ENCODE measurements at places on chromosomes 7 and 10.

DNA sequence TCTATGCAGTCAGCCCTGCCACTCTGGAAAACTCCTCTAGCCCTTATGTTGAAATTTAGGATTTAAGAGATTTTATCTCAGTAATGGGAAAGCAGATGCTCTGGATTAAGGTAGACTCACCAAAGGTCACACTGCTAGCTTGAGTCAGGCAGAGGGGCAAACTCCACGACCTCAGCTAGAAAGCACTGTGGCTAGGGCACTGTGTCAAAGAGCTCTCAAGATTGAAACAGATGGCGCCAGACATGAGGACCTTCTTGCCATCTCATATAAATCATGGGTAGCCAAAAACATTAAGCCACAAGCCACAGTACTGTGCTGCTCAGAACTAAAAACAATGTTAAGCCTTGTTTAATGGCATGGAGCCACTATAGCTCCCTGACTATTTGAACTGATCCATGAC lies 188.7 kb downstream of the DNAJC1 start:
- no peaks in the 10 kb centered on the region for H3K27me3 ChIP-seq
- H3K4me3 ChIP-seq: no peak overlapping the region
- no peaks in the 10 kb centered on the region for H3K36me3 ChIP-seq
- H3K4me1 ChIP-seq: no peaks in the 10 kb centered on the region

DNA sequence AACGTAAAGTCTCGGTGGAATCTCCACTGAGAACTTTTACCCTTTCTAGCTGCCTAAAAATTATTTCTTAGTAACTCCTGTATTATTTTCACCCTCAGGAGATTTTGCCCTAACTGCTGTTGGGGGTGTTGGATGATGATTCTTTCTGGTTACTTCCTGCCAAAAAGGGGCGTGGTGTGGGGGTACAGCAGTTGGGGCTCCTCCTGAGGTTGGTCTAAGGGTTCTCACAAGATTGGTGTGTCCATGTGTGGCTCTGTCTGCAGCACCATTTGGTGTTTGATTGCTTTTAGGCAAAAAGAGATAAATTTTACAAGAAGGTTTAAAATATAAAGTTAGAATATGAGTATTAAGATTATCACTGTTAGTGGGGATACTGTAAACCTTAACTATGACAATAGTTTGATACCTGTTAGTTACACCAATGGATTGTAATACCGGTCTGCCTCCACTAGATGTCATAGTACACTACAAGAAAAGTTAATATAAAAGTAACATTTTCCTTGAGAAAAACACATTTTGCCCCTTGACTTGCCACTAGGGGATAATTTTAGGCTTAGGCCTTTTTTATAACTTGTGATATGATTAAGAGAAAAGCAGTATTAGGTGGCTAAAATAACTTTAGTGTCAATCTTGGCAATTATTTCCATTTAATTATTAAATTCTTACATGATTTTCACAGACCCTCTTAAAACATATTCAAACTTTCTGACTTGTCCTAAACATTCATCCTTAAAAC lies 928.7 kb downstream of the IPMK start:
- H3K4me3 ChIP-seq: no peak overlapping the region
- no peaks in the 10 kb centered on the region for H3K27me3 ChIP-seq
- no peak overlapping the region for H3K27ac ChIP-seq
- no peaks in the 10 kb centered on the region for H3K36me3 ChIP-seq

DNA sequence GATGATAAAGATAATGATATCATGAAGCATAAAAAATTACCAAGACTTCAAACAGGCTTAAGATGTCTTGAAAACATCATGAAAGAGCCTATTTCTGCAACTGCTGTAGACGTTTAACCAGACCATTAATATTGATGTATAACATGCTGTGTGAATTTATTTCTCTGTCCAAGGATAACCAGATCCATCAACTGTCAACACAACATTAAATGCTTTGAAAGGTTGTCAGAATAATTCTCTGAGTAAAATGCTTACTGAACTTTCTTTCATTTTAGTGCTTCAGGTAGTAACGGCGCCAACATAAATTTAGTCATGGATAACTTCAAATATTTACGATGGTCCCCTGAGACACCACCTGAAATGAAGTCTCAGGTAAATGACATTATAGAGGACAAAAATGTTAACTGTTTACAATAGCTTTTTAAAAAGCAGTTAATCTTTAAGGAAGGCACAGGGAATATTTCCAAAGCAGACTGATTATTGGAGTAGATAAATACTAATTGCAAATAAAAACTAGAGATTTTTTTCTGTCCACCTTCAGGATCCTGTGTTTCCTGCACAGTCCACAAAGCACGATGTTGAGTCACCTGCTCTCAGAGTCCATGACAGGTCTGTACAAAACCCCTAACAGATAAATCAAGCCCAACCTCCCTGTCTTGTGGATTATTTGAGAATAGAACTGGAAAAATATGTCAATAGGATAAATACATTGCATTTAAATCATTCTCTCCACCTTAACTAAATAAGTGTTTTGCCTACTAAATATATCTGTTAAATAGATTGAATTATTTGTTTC lies 1213.2 kb downstream of the XPNPEP1 start:
- H3K27ac ChIP-seq: no peak overlapping the region
- no peaks in the 10 kb centered on the region for H3K36me3 ChIP-seq
- DNase-seq: no peak
- H3K4me1 ChIP-seq: no peaks in the 10 kb centered on the region
- H3K27me3 ChIP-seq: no peaks in the 10 kb centered on the region
- H3K4me3 ChIP-seq: no peak overlapping the region

GRCh38 chr10:31656851-31657433 lies 271.7 kb downstream of the ARHGAP12 start:
- no peaks in the 10 kb centered on the region for H3K36me3 ChIP-seq
- DNase-seq: no peak
- H3K27me3 ChIP-seq: no peaks in the 10 kb centered on the region

DNA sequence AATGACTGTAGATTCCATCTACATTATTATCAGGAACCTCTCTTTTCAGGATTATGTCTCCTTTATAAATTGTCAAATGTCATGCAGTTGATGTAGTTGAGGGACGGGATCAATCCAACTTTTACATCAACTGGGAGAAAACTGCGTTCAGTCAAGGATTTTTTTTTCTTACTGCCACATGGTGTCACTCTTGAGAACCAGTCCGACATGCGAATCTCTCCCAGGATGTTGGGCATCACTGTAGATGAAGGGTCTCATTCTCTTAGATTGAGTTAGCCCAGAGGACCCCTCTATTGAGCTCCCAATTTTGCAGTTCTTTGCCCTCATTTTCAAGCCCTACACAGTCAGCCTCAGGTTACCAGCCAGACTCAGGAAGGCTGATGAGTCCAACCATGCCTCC lies 120.3 kb upstream of the PTPRZ1 start:
- H3K27ac ChIP-seq: no peak overlapping the region
- no peaks in the 10 kb centered on the region for H3K4me1 ChIP-seq
- H3K36me3 ChIP-seq: no peaks in the 10 kb centered on the region
- no peak for DNase-seq
- no peaks in the 10 kb centered on the region for H3K27me3 ChIP-seq

GRCh38 chr10:126135941-126136595 lies 239.7 kb downstream of the FANK1 start:
- H3K27me3 ChIP-seq: no peaks in the 10 kb centered on the region
- no peaks in the 10 kb centered on the region for H3K4me1 ChIP-seq
- DNase-seq: peak; percentile 4
- H3K27ac ChIP-seq: no peak overlapping the region

Data from colonic mucosa (tissue), 4 donors.